ENCODE measurements at places on chromosomes 16 and 17. TPM values are rescaled to one million over a fixed set of nuclear protein-coding genes. Genes with fewer than 3 reads are reported as not detected.

GRCh38 chr16:66366433-66367299, at the start of gene CDH5:
Gene CDH5 (plus strand): TSS chr16:66366691. CDS start chr16:66379338, 12,647 bp downstream.
- no peak within 1 kb of the TSS for H3K4me3 ChIP-seq
- no peak for DNase-seq
- H3K4me1 ChIP-seq = peaks cover 22% of the 10 kb centered on the region
- H3K27ac ChIP-seq = no peak within 1 kb of the TSS
- no peaks in the 10 kb centered on the region for H3K36me3 ChIP-seq

- no peak overlapping the region for H3K27ac ChIP-seq
- H3K4me1 ChIP-seq = peaks cover 8% of the 10 kb centered on the region
- DNase-seq = no peak
- no peaks in the 10 kb centered on the region for H3K27me3 ChIP-seq
These were observed 88.4 kb downstream of the PLXDC1 start for GRCh38 chr17:39062846-39063680.

- H3K27ac ChIP-seq = no peak overlapping the region
- peaks cover 24% of the 10 kb centered on the region for H3K4me1 ChIP-seq
- no peaks in the 10 kb centered on the region for H3K27me3 ChIP-seq
- H3K36me3 ChIP-seq = peaks cover 4% of the 10 kb centered on the region
These were observed 15.7 kb downstream of the CMC2 start for GRCh38 chr16:80990978-80991377.

PLEKHG4 gene
- total RNA-seq = 15.5 TPM

Data from mesothelial cell of epicardium (in vitro differentiated cells).